ENCODE measurements at places on chromosomes 13 and 19. TPM values are rescaled to one million over a fixed set of nuclear protein-coding genes. Genes with fewer than 3 reads are reported as not detected.

DNA sequence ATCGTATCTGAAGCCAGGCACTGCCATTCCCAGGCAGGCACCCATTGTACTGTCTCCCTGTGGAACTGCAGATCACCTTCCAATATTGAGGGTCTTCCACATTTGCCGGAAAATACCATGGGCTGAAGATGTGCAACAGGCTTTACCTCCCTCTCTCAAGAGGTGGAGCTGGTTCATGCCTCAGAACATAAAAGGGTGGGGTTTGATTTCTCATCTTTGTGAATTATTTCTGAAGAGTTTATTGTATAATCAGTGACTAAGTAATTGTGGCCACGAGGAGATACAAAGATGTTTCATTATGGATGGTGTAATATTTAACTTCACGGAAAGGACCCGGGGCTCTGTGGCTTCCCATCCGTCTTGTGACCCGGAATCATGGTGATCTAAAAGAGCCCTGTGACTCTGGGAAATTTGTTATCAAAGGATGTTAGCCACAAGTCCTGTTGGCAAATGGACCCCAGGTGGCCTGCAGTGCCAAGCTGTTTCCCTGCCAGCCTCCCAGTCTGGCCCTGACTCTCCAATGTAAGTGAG is 230.5 kb downstream of the LACC1 start:
- no peak for DNase-seq

Gene CIRBP
- total RNA-seq: 148 TPM

DNA sequence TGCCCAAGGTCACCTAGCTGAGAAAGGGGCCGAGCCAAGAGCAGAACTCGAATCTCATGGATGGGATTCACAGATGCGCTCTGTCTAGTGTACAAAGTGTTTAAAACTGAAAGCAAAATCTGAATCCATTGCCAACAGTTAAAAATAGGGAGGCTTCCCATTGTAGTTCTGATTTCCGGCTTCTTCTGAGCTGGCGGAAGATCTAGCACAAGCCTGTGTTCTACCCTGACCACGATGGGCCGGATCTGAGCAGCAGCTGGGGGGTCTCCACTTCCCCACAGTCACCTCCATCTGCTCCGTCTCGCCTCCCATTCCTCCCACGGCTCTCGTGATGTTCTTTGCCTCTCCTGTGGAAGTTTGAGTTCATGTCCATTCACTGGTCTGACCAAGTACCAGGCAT is 2.4 kb downstream of the CACNG8 start:
- no peak for DNase-seq

DNA sequence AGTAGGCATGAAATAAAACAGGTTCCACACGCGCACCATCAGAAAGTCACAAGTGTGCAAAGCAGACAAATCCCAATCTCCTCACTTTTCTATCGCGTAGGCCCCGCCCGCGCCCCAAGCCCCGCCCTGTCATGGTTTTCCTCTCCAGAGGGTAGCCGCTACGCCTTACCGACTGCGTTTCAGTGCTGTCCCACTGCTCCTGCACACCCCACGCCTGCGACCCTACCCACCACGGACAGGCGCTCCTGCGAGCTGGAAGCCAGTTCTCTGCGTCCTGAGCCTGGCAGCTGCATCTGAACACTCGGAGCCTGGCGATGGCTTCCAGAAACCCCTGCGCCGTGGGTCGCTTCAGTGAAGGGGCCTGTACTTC is 379 bp upstream of the ZNF470 start:
- no peak for DNase-seq

DNA sequence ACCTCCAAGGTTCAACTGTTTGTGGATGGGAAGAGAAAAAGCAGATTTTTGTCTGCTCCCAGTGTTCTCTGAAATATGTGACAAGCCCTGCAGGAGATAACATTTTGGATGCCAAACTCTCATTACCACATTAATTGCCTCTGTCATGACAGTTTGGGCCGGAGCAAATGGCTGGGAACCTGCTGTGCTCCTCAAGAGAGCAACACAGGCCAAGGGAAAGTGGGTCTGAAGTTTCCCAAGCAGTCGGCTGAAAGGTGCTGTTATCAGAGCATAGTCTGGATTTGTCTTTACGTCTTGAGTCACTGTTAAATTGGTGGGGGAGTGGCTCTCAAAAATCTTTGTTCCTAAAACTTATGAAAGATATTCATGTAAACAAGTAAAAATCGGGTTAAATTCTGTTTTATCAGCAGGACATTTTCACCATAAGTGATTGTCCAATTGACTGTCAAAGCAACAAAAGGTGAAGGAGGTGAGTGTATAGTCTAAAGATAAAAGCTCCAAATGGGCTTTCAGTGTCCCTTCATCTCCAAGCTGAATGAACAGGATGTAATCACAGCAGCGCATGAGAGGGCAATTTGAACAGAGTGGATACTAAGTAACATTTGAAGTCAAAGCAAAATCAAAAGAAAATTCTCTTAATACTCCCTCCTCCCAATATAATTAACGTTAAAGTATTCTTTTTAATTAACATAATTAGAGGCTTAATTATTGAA is 844.8 kb downstream of the PCDH17 start:
- DNase-seq: no peak

DNA sequence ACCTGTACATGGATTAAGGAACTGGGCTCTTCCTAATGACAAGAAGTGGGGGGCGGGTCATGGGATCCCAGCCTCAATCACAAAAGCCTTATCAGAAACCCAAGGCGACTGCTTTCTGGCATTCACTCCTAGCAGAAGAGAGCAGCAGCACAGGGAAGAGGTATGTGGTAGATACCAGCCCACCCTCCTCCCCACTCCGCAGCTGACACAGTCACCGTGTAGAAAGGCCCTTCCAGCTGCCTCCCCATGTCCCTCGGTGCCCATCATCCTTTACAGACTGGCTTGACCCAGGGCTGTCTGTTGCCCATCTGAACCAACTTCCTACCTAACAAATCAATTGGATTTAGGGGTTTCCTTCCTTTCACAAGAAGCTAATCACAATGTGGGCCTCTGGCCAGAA is 3.1 kb upstream of the DHRS12 start:
- no peak for DNase-seq

Gene DPF1
- total RNA-seq: 2.1 TPM

GRCh38 chr19:35695895-35696422 is 8.4 kb upstream of the ZBTB32 start:
- DNase-seq: no peak

Gene CDC42EP5
- total RNA-seq: not detected

DNA sequence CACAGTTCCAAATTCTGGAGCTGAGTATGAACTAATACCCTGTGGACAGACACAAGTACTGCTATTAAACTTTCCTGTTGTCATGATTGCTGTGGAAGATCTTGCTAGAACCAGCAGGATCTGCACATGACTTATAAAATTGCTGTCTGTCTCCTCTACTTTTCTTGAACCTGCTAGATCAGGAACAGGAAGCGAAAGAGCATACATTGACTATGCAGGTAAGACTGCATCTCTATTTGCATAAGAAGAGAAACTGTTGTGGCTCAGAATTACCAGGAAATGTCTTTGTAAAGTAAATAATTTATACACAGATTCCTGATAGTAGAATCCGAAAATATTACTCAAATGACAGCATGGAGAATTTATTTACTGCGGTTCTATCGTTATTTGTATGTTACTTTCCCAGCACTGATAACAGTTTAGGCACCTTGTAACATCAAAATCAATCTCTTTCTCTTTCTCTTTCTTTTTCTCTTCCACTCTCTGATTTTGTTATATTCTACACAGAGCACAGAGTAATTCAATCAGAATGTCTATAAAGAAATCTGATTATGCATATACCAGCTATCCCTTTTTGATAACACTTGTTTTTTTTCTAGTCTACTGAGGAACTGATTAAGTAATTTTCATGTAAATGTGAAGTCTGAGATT is 226.5 kb downstream of the MYO16 start:
- no peak for DNase-seq

- DNase-seq: no peak
These were observed 4.4 kb downstream of the CHMP2A start for GRCh38 chr19:58550362-58551122.
